ENCODE measurements at places on chromosomes 6 and 20.

DNA sequence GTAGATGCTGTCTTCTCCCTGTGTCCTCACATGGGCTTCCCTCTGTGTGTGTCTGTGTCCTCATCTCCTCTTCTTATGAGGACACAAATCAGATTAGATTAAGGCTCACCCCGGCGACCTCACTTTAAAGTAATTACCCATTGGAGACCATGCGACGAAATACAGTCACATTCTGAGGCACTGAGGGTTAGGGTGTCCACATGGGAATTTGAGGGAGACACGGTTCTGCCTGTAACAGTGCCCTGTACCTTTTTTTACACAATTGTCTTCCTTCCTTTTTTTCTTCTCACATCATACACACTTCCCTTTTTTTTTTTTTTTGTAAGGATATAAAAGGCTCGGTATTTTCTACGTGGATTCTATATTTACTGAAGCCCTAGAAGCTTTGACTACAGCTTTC lies 48.9 kb downstream of the DEK start:
- no peak for DNase-seq

GRCh38 chr6:120219339-120219738 lies 869.8 kb upstream of the MAN1A1 start:
- DNase-seq, result no peak

GRCh38 chr6:25122001-25122400 lies 157.2 kb upstream of the CARMIL1 start:
- peak; percentile 67 for DNase-seq

DNA sequence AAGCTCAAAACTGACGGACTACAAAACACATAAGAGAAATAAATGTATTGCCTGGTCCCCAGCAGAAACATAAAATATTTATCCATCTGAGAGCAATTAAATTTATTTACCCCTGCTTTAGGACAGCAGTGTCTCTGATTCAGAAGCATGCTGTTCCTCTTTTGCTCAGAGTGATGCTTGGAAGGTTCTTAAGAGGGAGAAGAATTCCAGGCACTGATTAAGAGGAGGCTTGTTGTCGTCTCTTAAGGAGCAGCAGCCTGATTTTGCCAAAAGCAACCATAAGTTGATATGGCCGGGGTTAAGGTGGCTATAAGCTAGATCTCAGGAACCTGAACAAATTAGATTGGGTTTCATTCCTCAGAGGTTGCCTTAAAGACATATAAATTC lies 25.8 kb downstream of the CAP2 start:
- DNase-seq, result peak; percentile 13

DNA sequence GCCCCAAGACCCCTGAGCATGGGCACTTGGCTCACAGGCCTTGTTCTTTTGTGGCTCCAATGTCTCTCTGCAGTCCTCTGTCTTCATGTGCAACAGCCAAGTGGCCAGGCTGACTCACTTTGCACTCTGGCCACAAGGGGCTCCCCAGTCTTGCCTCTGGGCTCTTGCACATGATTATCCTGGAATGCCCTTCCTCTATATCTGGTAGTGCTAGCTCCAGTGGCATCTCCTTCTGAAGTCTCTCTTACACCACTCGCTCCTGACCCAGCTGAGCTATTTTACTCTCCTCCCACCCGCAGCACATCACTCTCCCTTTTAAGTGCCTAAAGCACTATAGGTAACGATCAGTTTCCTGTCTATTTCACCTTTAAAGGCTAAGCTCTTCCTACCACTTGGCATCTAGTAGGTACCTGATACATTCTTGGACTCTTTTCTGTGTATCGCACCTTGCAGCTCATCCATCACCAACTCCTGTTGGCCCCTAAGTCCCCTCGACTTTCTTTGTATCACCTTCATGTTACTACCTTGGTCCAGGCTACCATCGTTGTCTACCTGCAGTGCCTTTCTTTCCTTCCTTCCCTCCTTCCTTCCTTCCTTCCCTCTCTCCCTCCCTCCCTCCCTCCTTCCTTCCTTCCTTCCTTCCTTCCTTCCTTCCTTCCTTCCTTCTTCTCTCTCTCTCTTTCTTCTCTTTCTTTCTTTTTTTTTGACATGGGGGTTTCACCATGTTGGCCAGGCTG lies 211.9 kb upstream of the RNF24 start:
- peak; percentile 57 for DNase-seq

DNA sequence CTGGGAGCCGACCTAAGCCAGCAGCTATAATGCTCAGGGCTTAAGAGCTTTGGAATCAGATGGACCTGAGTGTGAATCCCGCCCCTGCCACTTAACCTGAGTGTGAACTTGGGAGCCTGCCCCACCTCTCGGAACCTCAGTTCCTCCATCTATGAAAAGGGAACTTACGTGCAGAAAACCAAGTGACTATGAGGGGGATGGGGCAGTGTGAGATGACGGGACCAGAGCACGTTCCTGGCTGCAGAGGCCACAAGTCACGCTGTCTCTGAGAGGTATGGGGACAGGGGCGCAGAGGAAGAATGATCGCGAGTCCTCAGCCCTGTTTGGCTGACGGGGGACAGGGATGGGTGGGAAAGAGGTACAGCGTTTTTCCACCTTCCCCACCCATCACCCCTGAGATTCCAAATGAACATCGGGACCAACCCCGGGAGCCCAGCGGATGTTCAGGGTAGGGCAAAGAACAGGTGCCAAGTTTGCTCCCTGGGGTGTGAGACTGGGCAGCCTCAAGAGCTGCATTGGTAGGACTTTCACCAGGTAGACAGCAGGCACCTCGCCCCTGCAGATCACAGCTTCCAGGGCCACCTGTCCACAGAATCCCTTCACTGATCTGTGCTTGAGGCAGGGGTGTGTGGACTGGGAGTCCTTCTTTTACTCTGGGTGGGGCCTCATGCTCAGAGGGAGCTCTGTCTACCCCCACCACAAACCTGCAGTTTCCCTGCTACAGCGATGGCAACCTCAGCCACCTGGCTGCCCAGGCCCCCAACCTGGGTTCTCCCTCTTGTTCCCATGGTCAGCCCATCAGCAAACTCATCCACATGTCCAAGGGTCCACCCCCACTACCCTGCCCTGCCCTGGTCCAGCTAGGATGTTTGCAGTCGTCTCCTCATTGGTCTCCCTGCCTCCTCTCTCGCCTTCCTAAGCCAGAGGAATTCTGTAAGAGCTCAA lies 85.8 kb downstream of the CEBPB start:
- no peak for DNase-seq

- peak; percentile 84 for DNase-seq
Measured at GRCh38 chr20:7859356-7859802, 80.9 kb downstream of the HAO1 start.

DNA sequence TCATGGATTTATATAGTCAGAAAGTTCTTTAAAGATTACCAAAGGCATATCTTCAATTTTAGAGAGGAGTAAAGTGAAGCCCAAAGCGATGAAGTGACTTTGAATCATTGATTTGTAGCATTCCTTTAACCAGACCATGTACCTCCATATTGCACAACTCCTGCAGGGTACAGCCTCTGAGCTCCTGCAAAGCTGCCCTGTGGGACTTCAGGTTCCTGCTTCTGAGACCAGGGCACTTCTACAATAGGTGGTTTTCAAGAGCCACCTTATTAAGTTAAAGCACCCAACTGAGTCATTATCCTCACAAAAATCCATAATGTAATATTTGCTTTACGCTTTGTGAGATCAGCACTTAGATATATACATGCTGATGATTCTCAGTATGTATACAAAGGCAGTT lies 270.7 kb upstream of the RGS17 start:
- DNase-seq, result no peak

DNA sequence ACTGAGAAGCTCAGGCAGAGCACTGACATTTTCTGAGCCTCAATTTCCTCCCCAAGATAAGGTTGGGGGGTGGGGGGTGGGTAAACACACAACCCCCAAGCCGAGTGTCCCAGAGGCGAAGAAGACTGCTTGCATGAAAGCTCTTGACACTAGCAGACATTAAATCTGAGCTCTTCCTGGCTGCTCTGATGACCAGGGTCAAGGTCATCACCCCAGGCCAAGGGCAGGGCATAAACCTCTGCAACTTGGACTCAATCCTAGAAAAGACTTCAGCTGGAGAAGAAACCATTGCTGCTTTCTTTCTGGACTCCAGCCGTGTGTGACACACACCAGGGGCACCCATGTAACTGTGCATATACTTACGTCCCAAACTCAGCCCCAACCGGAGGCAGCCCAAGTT lies 109.0 kb downstream of the BANF2 start:
- DNase-seq, result no peak

DNA sequence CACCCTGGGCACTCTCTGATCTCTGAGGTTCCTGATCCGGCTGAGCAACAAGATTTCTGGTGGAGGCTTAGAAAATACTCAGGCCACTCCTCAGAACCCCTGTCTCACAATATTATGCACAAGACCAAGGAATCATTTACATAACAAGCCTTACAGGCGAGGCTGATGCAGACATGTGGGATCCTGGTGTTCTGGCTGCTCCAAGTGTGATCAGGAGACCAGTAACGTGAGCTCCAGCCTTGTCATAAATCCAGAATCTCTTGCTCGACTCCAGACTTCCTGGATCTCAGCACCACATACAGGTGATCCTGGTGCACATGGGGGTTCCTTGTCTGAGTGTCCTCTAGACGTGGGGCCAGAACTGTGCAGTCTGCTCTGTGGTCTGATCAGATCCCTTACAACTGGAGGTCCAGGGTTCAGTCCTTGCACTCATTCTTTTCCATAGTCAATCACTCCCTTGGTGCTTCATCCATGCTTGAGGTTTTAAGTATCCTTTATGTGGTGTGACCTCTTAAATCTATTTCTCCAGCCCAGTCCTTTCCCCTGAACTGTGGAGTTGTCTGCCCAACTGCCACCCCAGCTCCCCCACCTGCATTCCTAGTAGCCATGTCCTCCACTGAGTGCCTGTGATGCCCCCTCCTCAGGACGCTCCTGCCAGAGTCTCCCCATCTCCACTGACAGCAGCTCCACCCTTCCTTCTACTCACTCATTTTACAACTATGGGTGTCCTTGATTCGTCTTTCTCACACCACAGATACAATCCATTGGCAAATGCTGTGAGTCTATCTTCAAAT lies 5.1 kb downstream of the HLA-C start:
- no peak for DNase-seq

- peak; percentile 49 for DNase-seq
Measured at GRCh38 chr20:4089756-4090487, 74.6 kb upstream of the RNF24 start.

GRCh38 chr6:150251566-150252186 lies 108.8 kb downstream of the PPP1R14C start:
- DNase-seq, result no peak

DNA sequence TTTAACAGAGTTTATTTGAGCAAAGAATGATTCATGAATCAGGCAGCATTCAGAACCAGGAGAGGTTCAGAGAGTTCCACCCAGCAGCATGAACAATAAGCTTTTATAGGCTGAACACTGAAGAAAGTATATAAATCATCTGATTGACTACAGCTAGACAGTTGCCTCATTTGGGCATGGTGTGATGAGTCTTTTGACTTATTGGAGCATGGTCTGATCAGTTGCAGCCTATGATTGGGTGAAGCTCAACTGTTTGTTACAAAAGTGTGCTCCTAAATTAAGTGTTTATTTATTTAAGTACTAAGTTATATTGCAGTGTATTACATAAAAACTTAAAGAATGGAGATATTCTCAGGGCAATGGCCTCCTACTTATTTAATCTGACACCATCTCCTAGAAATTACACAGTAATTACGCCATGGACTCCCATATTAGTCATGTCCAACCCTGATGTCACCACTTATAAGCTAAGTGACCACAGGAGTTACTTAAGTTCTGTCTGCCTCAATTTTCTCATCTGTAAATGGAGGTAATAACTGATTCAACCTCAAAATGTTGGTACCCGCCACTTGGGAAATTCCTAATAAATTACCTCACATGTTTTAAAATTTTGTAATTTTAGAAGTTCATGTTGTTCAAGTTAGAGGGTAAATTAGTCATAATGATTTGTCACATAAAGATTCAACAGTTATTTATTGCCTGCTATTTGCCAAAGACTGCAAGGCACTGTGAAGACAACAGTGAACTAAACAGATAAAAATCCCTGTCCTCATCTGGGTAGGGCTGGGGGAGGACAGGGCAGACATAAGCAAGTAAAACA lies 15.2 kb upstream of the ROS1 start:
- DNase-seq, result peak; percentile 72

GRCh38 chr20:45827712-45828111 lies 600 bp upstream of the TNNC2 start:
- no peak for DNase-seq

GRCh38 chr6:169591616-169592015 lies 110.2 kb downstream of the WDR27 start:
- DNase-seq, result no peak

GRCh38 chr6:68008445-68008844 lies 626.6 kb upstream of the ADGRB3 start:
- DNase-seq, result peak; percentile 30

GRCh38 chr20:53154540-53154939 lies 182.4 kb downstream of the TSHZ2 start:
- peak; percentile 16 for DNase-seq

- DNase-seq, result peak; percentile 43
Measured at GRCh38 chr6:89818977-89819335, 638 bp downstream of the MDN1 start.

DNA sequence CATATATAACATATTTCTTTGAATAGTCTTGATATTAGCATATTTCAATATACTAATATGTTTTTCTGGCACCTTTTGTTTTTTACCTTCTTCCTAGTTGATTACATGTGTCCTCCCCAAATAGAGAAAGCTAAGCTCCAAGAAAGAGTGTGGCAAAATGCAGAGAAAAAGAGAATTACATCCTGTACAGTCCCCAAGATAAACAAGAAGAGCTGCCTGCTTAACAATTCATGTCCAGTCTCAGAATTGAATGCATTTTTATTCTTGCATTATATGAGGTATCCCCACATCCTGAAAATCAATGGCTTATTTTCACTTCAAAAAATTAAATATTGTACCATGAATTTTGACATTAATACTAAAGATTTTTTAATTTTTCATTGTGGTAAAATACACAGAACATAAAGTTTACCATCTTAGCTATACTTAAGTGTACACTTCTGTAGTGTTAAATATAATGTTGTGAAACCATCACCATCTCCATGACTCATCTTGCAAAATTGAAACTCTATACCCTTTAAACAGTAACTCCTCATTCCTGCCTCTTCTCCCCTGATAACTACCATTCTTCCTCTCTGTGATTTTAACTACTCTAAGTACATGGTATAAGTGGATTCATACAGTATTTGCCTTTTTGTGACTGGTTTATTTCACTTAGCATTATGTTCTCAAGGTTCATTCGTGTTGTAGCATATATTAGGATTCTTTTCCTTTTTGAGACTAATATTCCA lies 490.3 kb downstream of the COL12A1 start:
- peak; percentile 75 for DNase-seq

- no peak for DNase-seq
Measured at GRCh38 chr6:140590641-140591040, 1216.2 kb upstream of the CITED2 start.

- no peak for DNase-seq
Measured at GRCh38 chr6:16544521-16544920, 216.7 kb downstream of the ATXN1 start.

GRCh38 chr6:112513175-112513574 lies 166.0 kb downstream of the RFPL4B start:
- no peak for DNase-seq
